ENCODE measurements at places on chromosomes 5 and 9.

GRCh38 chr9:27628311-27628710 lies 55.0 kb upstream of the C9orf72 start:
- no peak for DNase-seq

DNA sequence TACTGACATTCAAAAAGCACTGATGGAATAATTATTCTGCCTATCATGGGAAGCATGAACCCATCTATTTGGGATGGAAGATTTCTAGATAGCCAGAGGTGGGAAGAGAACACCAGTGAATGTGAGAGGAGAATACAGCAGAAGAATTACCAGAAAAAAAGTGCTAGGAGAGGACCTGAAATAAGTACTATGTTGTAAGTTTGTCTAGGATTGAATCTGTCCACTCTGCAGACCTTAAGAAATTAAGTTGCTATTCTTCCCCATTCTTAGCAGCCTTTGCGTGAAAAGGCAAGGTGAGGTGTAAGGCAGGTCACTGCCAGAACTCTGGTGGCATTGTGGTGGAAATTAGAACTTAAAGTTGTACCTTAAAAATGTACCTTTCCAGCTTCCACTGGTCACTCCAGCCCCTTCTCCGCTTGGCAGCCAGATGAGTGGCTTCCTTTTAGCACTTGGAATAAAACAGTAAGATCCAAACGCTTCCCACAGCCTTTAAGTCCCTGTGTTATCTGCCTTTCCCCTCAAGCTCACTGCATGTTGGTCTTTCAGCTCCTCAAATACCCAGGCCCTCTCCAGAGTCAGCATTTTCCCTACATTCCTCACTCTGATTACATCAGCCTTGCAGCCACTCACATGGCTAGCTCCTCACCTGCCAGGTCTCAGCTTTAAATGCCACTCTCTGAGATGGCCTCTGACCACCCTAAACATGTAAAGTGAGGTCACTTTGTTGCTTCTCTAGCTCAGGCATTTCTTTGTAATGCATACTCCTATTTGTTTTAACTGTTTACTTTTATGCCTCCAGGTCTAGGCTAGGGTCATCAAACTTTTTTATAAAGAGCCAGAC lies 253.0 kb downstream of the EPB41L4A start:
- DNase-seq: no peak

DNA sequence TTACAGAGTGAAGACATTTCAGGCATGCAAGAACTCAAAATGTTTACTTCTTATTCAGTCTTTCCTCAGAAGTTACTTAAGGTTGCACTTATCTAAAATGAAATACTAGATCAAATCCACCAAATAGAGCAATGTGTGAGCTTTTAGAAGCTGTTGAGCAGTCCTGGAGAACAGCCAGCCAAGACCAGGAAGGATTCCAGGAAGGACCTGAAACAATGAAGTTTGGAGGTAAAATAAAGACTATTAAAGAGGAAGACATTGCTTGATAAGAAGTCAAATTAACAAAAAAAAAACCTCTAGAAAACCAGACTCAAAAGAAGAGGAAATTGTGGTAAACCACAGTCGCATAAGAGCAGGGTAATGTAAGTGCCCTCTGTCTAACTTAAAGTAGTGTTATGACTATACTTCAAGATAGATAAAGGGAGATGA lies 156.2 kb upstream of the S1PR3 start:
- DNase-seq: no peak

DNA sequence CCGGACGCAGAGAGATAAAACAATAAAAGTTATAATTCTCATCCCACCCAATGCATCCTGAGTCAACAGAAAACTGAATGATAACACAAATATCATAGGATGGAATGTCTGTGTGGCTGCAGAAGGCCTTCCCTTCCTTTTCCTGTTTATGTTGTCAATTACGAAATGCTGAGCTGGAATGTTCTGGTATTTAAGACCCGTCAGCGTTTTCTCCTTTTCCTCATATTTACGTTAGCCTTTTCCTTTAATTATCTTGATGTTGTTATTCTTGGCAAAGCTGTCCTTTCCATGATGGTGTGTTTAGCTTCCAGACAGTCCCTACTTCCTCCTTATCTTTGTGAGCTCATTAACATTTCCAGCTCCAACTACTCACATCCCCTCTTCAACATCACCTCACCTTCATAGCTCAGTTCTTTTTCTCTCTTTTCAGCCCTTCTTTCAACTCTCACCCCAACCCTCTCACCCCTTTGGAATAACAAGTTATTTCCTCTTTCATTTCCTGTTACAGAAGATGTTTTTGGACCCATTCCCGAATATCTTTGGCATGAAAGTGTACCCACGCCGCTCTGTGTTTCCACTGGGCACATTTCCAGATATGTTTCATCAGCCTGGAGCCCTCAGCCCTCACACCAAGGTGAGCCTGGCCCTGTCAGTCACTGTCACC lies 221.6 kb downstream of the NR2F1-AS1 start:
- no peak for DNase-seq

DNA sequence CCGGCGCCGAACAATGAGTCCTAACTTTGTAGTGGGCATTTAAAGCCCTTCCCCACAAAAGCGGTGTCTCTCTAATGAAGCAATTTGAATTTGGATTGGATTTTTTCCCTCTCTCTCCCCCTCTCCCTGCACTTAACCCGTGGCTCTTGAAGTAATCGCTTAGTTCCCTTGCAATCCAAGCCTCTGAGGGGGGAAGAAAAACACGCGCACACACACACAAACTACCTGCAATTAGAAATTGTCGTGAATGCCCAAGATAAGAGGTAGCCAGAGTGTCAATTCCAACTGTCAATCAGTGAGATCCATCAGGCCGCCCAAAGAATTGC lies 1.2 kb downstream of the LHX6 start:
- DNase-seq: no peak

GRCh38 chr9:2741441-2742158 lies 24.3 kb downstream of the KCNV2 start:
- no peak for DNase-seq

GRCh38 chr5:32462618-32463017 lies 18.1 kb upstream of the ZFR start:
- DNase-seq: peak; percentile 13

DNA sequence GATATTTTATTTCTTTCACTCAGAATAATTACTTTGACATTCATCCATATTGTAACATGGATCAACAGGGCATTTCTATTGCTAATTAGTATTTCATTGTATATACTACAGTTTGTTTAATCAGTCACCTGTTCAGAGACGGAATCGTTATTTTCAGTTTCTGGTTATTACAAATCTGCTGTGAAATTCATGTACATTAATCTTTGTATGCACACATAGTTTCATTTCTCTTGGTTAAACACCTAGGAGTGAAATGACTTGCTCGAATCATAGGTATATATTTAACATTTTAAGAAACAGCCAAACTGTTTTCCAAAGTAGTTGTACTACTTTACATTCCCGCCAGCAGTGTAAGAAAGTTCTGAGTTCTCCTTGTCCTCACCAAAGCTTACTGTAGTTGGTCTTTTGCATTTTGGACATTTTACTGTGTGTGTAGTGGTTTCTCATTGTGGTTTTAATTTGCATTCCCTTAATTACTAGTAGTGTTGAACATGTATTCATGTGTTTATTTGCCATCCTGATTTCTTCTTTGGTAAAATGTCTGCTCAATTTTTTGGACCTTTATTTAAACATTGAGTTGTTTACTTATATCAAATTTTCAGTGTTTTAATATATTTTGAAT lies 198.2 kb downstream of the SAXO1 start:
- no peak for DNase-seq

DNA sequence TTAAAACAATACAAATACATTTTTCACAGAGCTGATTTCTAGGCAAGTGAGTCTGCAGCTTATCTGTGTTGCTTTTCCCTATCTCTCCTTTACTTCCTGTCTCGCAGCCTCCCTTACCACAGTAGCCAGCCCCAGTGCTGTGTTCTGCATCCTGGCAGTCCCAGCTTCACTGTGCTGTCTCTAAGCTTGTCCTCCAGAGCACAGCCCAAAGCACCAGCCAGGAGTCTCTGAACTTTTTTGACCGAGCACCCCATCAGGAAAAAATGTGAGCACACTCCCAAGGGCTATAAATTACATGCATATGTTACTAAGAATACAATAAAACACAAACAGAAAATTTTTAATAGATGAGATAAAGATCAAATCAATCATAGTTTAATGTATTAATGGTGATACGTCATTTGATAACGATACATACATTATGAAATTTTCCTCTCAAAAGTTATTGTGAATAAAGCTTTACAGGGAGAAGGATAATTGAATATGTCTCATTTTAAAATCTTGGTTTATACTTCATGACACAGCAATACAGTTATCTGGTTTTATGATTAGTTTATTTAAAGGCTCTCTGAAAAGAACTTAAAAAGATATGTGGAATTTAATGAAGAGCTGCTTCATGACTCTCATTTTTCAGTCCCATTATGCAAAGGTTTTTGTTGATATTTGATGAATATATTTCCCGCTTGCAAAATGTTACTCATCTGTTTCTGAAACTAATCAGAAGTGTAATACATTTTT lies 7.3 kb upstream of the RHOBTB3 start:
- no peak for DNase-seq

- no peak for DNase-seq
These were observed 4.5 kb upstream of the LMX1B start for GRCh38 chr9:126609191-126609590.

GRCh38 chr9:76949865-76950264 lies 44.0 kb upstream of the PRUNE2 start:
- DNase-seq: no peak

- DNase-seq: no peak
These were observed 114.4 kb upstream of the FBXL7 start for GRCh38 chr5:15385553-15385952.

GRCh38 chr9:78213712-78214111 lies 22.2 kb upstream of the CEP78 start:
- DNase-seq: no peak

GRCh38 chr9:127875306-127875966 lies 2.0 kb downstream of the AK1 start:
- DNase-seq: no peak

GRCh38 chr9:93592643-93593021 lies 16.2 kb downstream of the PHF2 start:
- no peak for DNase-seq

- no peak for DNase-seq
These were observed 126.0 kb downstream of the SUSD1 start for GRCh38 chr9:112048924-112049691.
